Liver (tissue), 10 donors: ENCODE measurements at places on chromosomes 7 and 10.

- DNase-seq, result no peak
Measured at GRCh38 chr10:23694446-23694920, 255.6 kb downstream of the OTUD1 start.

- DNase-seq, result no peak
Measured at GRCh38 chr7:47475880-47476227, 106.1 kb downstream of the TNS3 start.

DNA sequence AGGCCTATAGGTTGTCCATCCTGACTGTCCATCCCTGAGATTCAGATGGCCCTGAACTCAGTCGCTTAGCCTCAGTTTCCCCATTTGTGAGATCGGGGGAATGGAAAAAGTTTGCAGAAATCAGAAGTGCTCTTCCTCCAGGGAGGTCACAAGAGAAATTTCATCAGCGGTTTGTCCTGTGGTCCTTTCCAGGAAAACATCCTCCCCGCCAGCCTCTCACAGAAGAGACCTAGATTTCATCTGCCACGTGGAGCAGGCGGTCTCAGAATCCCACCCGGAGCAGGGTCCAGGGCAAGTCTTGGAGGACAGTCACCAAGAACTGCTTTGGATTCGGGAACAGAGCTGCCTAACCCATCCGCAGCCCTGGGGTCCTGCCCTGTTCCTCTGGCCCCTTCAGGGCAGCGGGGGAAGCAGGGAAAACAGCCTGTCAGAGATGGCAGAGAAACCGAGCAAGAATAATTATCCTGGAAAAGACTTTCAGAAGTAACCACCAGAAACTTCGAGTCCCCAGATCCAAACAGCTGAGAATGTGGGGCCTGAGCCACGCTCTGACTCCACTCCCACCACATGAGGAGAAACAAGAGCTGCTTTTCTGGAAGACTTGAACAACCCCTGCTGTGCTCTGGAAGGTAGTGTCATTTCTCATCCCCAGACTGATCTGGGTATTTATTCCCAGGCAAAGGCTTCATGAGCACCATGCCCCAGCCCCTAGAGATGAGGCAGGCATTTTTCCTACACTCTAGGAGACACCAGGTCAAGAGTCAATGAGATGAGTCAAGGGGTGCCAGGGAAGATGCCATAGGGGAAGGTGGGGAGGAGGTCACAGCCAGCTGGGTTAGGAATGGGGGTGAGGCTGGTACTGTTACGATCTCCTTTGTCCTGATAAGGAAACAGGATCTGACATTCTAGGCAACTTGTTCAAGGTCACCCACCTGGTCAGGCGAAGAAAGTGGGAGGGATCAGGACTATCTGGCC lies 1.1 kb upstream of the TNS3 start:
- no peak for DNase-seq

GRCh38 chr7:30743371-30744074 lies 8.4 kb upstream of the INMT start:
- DNase-seq, result no peak

DNA sequence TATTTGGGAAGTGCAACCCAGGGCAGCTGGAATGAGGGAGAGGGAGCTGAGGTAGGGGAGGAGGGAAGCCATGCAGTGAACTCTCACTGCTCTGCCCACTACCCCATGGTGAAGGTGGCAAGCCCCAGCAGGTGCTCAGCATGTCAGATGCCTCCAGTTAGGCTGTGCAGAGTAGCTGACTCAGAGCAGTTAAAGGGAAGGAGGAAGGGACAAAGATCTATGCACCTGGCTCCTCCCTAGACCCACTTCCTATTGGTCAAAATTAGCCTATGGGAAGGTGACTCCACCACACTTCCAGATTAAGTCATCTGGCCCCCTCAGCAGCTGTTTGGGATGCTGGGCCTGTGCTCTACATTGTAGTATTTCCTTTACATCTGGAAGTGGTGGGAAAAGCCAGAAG lies 125.7 kb upstream of the MTPN start:
- DNase-seq, result no peak

DNA sequence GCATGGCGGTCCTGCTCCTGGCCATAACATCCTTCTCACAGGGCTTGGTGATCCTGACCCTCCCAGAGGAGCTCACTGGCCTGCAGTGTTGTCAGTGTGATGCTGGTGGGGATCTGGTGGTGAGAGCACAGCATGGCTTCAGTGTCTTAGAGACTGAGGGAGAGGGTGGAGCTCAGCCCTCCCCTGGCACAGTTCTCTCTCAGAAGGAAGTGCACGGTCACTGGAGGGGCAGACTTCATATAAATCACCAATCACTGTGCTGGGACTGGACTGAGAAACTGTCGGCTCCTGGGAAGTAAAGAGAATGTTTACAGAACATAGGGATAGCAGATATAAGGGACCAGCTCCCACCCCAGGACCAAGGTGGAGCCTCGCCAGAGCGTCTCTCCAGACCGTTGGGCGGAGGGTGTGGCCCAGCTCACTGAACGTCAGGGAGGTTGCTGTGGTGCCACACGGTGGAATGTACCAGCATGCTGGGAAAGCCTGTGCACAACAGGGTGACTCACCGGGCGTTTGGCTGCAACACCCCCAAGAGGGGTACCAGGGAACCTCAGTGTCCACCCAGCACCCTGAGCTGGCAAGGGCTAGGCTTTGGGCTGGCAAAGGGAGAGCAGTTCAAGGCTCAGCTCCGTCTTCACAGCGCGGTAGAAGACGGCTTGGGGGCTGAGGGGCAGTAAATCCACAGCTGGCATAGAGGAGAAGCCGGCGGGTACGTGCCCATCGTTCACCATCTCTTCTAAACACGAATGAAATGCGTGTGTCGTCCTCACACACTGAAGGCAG lies 8.8 kb upstream of the GET4 start:
- DNase-seq, result no peak

GRCh38 chr7:36023033-36023560 lies 130.0 kb upstream of the EEPD1 start:
- DNase-seq, result no peak

DNA sequence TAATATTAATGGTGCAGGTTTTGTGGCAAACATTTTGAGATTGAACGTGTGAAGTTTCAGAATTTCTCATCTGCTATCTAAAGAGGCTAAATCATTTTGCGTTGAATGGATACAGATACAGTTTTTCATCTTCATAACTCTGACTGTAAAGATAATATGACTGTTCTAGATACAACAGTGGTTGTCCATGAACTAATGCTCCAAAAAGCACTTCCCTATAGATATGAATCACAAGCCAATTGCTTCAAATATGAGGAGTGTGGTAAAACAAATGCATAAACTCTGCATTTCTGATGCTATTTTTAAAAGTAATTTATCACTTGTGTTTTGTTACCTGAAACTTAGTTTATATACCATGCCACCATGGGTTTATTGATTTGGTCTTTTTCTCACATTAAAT lies 750.1 kb downstream of the MAGI2 start:
- no peak for DNase-seq

DNA sequence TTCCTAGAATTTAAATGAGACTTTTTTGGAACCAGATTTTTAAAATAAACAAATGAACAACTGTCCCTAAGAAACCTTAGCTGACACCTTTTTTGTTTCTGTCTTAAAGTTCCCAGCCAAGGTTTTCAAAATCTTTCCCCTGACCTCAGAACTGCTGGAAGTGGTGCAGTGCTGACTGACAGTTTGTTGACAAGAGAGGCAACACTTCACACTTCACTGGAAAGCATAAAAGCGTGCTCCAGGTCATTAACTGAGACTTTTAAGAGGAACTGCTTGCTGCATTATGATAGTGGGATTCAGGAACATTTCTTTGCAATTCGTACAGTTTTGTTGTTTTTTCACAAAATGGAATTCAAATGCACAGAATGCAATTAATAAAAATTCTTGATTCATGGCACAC lies 36.2 kb downstream of the SYPL1 start:
- no peak for DNase-seq

GRCh38 chr7:5225616-5226290 lies 35.7 kb downstream of the WIPI2 start:
- DNase-seq, result no peak

GRCh38 chr10:31999070-31999660 lies 57.1 kb downstream of the KIF5B start:
- no peak for DNase-seq

DNA sequence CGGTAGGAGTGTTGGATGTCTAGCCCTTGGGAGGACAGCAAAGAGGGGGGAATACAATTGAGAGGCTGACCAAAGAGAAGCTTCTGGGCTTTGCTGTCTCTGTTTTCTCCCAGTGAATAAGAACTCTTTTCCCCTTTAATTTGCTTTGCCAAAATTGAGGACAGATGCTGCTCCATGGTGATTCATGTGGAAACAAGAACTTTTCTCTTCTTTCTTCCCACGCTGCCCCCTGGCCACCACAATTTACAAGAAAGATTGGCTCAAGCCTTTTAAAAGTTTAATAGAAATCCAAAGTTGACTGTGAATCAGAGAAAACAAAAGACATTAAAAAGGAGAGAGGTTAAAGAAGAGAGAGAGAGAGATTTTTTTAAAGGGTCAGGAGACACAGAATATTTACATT lies 49.0 kb downstream of the PRR15 start:
- DNase-seq, result no peak

DNA sequence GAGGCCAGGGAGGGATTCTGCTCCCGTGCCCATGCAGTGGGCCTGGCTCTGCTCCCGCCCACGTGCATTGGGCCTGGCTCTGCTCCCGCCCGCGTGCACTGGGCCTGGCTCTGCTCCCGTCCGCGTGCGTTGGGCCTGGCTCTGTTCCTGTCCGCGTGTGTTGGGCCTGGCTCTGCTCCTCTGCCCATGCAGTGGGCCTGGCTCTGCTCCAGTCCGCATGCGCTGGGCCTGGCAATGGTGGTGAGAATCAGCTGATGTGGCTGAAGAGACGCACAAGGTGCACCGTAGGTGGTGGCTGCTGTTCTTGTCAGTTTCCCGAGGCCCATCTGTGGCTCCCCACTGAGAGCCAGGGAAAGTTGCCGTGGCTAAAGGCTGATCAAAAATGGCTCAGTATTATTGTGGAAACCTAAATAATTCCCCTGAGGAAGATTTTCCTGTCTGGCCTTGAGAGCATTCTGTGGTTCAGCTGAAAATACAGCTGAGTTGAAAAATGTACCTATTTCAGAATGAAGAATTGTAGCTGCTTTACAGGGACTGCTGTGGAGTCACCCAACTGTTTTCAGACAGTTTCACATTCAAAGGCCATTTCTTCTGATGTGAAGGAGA lies 572.4 kb downstream of the GLRX3 start:
- no peak for DNase-seq

DNA sequence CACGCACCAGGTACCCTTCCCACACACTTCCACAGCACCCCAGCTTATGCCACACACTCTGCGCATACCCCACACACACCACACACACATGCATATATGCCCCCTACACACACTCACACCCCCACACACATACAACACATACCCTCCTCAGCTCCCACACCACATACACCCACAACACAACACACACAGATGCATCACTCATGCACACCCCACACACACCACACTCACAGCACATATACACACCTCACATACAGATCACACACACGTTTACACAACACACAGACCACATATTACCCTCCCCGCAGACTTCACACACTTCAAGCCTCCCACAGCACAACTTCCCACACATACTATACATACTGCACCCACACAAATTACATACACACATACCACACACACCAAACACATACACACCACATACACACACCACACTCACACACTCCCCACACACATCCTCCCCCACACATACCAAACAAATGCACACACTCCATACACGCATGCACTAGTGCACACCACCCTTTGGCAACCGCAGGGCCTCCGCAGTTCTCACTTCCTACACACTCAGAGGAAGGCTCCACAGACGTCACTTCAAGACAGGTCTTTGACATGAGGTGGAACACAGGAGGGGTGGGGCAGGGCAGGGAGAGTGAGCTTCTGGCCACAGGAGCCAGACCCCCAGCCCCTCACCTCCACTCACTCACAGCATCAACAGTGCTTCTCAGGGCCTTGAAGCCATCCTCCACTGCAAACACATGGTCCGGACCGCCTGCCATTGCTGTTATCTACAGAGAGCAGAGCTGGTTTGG lies 18.5 kb upstream of the ANTXRL start:
- DNase-seq, result peak; percentile 28

- DNase-seq, result no peak
Measured at GRCh38 chr7:100407285-100408180, 21.0 kb downstream of the ZCWPW1 start.

DNA sequence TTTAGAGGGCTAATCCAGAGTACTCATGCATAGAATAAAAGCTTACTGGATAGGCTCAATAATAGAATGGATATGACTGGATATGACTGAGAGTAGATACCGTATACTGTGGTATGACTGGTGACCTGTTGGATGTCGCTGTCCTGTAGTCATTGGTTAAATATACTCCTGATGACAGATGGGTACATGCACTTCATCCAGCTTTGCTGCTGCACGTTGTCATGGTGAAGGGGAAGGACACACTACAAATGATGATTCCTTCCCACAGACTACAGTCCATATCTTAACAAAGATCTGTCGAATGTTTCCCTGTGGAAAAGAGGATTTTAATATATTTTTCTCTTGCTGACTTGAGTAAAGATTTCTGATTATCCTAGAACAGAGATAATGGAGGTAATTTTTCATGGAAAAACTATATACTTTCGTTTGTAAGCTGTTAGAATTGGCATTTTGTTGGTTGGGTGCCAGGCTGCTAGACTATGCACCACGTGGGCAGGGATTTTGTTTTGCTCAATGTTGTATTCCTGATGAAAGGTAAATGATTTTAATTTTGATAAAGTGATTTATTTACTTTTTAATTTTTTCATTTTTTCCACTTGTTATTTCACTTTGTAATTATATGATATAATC lies 97.3 kb downstream of the PPP1R9A start:
- DNase-seq, result no peak

DNA sequence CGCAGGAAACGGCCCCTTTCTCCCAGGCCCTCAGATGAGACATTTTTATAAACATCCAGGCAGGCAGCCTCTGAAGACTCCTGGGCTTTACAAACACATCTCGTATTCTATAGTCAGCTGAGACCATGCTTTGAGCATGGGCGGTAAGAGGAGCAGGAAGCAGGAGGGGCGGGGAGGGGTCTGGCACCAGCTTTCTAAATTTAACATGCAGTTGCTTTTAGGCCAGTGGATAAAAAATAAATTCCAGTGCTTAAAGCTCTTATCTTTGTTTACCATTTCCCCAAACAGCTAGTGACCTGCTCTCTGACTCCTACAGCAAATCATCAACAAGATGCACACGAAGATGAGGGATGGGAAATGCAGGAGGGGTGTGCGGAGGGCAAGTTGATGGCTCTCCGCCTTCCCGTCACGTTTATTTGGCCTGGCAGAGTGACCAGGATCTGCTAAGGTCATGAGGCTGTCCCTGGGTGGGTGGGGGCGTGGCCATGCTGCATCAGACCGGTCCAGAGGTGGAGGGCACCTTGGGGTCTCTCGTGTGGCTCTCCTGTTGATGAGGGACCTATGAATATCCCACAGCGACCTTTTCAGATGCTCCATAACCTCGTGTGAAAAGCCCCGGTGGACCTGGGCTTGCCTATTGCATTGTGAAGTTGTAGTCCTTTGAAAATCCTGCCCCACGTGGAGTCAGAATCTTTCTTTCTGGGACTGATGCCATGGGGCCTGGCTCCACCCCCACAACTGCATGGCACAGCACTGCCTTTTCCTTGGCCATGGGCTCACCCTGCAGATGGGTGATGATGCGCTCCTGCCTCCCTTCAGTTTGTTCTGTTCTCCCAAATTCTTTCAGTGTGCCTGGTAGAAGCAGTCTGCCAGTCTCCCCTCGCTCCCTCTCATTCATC lies 67.5 kb downstream of the PARP12 start:
- no peak for DNase-seq

- no peak for DNase-seq
Measured at GRCh38 chr7:122166275-122166674, 22.2 kb upstream of the AASS start.
